ENCODE measurements at places on chromosomes 12 and 14.
A peak's percentile ranks its signal among the peaks of the same experiment; 100 is the strongest.

DNA sequence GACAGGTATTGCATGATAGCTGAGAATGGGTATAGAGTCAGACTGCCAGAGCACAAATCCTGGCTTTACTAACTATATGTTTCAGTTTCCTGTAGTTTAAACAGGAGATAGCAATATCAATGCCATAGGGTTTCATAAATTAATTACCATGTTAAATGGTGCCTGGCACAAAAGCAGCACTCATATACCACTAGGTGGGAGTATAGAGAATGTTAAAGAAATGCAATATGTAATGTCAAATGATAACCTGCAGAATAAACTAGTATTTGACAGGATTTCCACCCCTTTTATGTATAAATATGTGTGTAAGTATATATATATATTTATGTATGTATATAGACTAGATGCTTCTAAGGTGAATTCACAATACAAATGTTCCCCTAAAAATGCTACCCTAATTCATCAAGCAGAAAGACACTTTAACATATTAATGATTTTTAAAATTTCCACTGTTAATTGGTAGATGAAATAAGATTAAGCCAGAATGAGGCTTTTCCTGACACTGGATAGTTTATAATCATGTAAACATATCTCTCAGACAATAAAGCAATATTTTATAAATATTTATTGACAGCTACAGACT lies 8.6 kb downstream of the WDR89 start:
- peak; percentile 26 for DNase-seq

GRCh38 chr12:108328420-108328819 lies 10.7 kb downstream of the CMKLR1 start:
- no peak for DNase-seq

GRCh38 chr12:110693731-110694130 lies 4.8 kb upstream of the HVCN1 start:
- no peak for DNase-seq

DNA sequence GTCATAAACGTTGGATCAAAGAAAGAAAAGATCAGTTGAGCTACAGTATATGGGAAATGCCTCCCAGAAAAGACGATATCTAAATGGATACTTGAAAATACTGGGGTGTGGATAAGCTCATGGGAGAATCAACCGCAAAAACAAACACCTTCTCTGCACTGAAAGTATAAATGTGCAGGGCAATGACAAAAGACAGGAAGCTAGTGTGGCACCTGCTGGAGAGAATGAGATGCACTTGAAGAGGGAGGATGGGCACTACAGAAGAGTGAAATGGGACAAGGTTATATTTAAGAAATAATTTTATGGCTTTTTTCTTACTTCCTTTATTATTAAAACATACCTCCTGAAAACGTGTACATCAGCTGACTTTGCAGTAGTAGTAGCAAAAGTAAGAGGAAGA lies 153.7 kb downstream of the PRKD1 start:
- DNase-seq = no peak

GRCh38 chr14:22689199-22689598 lies 45.0 kb upstream of the OR6J1 start:
- DNase-seq = peak; percentile 80

DNA sequence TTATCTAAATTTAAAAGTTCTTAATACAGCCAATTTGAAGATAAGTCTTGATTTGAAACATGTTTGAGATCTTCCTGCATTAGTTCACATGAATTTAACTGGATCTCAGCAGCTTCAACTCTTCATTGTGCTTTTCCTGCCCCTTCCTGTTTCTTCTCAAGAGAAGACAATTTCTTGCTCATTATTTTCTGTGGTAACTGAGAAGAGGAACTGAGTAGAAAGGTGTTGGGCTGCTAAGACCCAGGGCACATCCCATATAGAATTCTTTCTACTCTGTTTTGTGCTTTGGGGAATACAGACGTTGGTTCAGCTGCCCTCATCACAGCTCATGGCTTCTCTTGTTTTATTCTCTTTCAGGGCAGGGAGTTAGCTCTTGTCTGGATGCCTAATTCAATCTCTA lies 110.2 kb downstream of the SNAPC1 start:
- no peak for DNase-seq

DNA sequence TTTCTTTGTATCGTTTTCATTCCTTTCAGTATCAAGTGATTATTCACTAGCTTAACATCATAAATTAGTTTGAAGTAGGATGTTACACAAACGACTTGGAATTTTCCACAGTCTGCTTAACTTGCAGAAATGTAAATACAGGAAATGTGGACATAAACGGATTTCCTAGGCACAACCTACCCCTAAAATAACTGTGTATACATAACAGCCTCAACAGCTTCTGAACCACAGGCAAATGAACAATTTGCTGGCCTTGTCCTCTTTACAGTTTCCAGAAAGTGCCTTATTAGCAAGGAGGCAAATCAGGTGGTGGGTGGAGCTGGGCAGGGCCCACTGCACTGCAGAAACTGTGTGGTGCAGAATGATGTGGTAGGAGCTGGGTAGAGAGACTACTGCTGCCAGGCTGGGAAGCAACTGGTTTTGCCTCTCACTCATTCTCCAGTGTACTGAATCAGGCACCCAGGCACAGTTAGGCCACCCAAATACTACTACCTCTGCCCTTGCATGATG lies 14.1 kb downstream of the DRAM1 start:
- peak; percentile 73 for DNase-seq

DNA sequence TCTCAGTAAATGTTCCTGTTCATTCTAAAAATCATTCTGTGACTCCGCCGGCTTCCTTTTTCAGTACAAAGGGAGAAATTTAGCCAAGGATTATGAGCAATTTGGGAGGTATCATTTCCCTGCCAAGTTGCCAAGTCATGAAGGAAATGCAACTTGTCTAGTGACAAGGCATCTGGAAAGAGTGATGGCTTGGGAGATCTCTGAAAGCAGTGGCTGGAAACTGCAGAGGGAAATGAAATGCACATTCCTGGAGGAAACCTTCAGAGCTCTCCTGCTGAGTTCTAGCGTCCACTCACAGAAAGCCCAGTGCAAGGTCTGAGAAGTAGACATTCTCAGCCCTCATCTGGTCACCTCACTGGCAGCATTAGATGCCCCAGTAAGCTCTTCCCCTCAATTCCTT lies 91.7 kb downstream of the GALC start:
- DNase-seq = peak; percentile 14

- peak; percentile 19 for DNase-seq
Measured at GRCh38 chr12:22731236-22731635, 106.3 kb downstream of the ETNK1 start.

DNA sequence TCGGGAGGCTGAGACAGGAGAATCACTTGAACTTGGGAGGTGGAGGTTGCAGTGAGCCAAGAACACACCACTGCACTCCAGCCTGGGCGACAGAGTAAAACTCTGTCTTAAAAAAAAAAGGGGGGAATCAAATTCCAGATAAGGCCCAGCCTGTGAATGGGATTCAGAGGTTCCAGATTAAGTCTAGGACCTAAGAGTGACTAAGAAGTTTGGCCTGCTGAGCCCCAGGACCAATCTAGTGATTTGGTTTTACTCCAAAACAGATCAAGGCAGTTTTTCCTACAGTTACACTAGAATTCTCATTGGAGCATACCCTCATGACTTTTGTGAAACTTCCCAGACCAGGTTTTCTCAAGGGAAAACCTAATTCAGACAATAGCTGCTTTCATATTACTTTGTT lies 22.8 kb downstream of the EXOC5 start:
- peak; percentile 20 for DNase-seq

DNA sequence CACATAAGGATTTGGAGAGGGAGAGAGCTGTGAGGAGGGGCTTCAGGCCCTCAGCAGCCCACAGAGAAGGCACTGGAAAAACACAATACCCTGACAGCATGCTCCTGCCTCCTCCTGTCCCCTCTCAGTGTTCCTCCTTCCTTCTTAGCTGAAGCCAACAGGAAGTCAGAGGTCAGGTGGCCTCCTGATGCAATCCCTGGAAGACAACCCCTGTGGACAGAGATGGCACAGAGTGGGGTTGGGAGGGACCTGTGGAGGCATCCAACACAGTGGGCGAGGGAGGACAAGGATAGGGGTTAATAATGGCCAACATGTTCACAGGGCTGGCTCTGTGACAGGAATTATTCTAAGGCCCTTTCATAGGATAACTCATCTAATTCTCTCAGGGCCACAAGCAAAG lies 15.4 kb upstream of the IFI27L2 start:
- peak; percentile 13 for DNase-seq

GRCh38 chr12:52022841-52023181 lies 16.1 kb downstream of the TAMALIN start:
- no peak for DNase-seq
